ENCODE measurements at places on chromosomes 11 and 22. TPM values are rescaled to one million over a fixed set of nuclear protein-coding genes. Genes with fewer than 3 reads are reported as not detected.

CHADL gene
- 2.9 TPM for total RNA-seq

UBQLNL gene
- 0.11 TPM for total RNA-seq

HBG2 gene
- 0.94 TPM for total RNA-seq

OOSP4B gene
- not detected for total RNA-seq

C11orf91 gene
- total RNA-seq: 1.4 TPM

WDR74 gene
- total RNA-seq: 22.8 TPM

CHEK1 gene
- total RNA-seq: 1.7 TPM

SLC22A12 gene
- total RNA-seq: not detected

ACCS gene
- total RNA-seq: 12.0 TPM

OR52B4 gene
- not detected for total RNA-seq

Measured in cardiac septum (tissue), 1 donor.